Activated T-helper 1 cell treated with anti-CD3 and anti-CD28 coated beads, Interleukin-2, amount 50 U/mL, for 16 hours (primary cell): ENCODE measurements at places on chromosomes 1 and 21.
A peak's percentile ranks its signal among the peaks of the same experiment; 100 is the strongest.

- DNase-seq = no peak
Observed at GRCh38 chr1:67285780-67286488, 21.7 kb upstream of the IL12RB2 start.

GRCh38 chr1:180254854-180255253, 24.8 kb downstream of the LHX4 start:
- DNase-seq = no peak

DNA sequence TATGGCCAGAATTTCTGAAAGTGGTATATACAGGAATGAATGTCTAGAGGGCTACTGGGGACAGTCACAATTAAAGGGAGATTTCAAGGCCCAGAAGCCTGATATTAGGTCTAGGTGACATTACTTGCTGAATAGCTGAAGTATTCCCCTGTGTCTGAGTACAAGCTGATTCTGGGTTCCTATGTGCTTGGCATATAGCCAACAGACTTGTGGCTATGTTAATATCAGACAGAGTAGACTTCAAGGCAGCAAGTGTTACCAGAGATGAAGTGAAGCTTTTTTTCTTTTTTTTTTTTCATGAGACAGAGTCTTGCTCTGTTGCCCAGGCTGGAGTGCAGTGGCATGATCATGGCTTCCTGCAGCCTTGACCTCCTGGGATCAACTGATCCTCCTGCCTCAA, 8.3 kb downstream of the TTC4 start:
- no peak for DNase-seq

DNA sequence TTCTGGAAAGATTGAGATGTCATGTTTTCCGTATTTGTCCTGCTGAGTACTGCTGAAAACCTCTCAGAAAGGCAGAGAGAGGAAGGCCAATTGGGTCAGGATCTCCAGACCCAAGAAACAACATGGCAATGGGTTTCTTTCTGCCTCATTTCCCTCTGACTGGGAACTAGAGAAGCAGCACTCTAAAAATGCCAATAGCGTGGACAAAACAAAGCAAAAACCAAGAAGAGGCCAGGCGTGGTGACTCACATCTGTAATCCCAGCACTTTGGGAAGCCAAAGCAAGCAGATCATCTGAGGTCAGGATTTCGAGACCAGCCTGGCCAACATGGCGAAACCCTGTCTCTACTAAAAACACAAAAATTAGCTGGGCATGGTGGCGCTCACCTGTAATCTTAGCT, 18.3 kb downstream of the TNFRSF9 start:
- DNase-seq = no peak

DNA sequence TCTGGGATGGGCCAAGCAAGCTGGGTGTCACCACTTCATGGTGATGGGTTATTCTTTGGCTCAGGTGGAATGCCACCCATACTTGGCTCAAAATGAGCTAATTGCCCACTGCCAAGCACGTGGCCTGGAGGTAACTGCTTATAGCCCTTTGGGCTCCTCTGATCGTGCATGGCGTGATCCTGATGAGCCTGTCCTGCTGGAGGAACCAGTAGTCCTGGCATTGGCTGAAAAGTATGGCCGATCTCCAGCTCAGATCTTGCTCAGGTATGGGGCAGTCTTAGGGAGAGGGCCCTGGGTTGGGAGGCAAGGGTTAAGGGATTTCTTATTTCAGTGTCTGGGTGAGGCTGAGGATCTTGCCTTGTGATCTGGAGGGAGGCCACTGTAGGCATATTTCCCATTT, 15.4 kb upstream of the NASP start:
- DNase-seq = no peak

- DNase-seq = no peak
Observed at GRCh38 chr1:108845991-108846390, 10.9 kb downstream of the AKNAD1 start.

- DNase-seq = no peak
Observed at GRCh38 chr1:172108161-172108893, 267.0 kb downstream of the DNM3 start.

- no peak for DNase-seq
Observed at GRCh38 chr1:186014370-186015037, 280.3 kb downstream of the HMCN1 start.

- no peak for DNase-seq
Observed at GRCh38 chr1:18155881-18156385, 48.3 kb downstream of the IGSF21 start.

DNA sequence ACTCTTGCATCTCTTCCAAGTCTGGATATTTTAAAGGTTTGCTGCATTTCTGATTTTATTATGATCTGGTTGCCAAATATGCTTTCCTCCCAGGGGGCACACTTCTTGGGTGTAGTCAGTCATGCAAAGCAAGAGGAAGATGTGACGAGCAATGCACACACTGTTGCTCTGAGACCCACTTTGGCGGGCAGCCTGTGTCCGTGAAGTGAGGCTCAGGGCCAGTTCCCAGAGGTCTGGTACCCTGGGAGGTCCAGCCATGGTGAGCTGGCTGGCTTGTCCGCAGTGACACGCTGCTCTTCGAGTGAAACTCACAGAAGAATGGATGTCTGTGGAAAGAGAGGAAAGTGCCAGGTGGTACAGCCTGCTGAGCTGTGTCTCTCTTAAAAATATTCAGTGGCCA, 52.8 kb upstream of the EDN2 start:
- DNase-seq = no peak

DNA sequence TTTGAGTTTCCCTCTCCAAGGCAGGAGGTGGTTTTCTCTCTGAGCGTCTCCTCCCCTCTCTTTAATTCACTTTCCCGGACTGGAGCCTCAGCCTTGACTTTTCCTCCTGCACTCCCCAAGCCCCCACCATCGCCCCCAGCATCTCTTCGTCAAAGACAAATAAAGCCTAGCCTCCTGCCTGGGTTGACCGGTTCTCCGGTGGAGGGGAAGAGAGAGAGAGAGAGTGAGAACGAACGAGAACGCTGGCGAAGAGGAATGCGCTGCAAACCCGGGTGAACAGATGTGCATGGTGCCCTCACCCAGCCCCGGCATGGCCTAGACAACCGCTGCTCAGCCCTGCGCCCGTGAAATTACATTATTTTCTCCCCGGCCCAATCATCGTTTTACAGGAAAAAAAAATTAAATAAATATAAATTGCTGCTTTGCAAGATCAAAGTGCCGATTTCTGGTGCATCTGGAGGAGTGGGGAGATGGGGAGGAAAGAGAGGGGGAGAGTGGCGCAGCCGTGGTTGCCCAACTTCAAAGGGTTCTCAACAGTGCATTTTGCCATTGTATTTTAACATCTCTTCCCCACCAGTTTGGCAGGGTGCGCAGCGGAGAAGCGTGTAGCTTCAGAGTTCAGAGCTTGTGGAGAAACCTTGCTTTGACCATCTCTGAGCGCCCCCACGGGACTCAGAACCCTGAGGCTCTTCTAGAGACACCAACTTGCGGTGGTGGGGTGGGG, 11.4 kb upstream of the TBX15 start:
- no peak for DNase-seq

DNA sequence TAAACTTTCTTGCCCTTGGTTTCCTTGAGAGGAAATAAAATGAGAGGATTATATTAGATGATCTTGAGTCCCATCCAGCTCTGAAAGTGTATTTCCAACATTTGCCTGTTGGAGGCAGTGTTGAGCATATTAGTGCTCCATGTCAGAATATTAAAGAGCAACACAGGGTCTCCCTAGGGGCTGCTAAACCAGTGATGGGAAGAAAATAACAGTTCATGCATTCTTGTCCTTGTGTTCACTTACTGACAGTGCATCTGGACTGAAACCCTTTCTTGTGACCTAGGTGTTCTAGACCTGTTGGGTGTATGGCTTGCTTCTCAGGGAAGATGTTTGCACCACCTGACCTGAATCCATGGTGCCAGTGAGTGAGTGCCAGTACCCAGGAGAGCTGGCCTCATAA, 124.7 kb upstream of the KIAA0040 start:
- DNase-seq = no peak

DNA sequence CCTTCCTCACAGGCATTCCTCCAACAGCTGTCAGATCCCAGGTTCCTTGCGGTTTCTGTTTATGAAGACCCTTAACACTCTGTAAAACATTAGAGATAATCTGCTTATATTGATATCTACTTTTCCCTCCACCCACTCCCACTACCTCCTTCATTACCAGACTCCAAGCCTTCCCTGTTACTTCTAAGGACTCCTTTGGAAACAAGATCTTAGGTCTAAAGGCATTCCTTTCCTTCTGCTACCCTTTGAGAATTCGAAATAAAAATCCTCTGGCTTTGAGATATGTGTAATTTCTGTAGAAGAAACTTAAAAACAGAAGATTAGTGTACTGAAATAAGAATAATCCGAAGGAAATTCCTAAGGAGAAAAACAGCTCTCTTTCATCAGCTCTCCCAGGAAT, 23.7 kb upstream of the LYPLAL1 start:
- no peak for DNase-seq

DNA sequence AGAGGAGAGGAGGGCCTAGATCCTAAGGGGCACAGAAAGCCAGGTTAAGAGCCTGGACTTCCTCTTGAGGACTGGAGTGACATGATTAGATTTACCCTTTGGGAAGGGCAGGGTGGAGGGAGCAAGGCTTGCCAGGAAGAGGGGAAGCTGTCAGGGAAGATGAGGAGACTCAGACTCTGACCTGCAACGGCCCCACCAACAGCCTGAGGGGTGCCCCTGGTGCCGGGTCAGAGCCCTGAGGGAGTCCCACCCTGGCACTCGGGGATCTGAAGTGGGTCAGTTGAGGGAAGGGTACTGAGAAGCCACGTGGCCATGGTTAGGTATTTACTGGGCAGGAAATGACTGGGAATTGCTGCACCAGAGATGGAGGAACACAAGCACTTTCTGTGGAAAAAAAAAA, 9.8 kb downstream of the ECE1 start:
- DNase-seq = no peak

GRCh38 chr1:231983588-231984193, 357.1 kb downstream of the DISC1 start:
- DNase-seq = no peak

GRCh38 chr1:225300381-225300780, 127.5 kb downstream of the LBR start:
- DNase-seq = no peak

GRCh38 chr1:100532645-100533044, 5.3 kb upstream of the GPR88 start:
- no peak for DNase-seq

DNA sequence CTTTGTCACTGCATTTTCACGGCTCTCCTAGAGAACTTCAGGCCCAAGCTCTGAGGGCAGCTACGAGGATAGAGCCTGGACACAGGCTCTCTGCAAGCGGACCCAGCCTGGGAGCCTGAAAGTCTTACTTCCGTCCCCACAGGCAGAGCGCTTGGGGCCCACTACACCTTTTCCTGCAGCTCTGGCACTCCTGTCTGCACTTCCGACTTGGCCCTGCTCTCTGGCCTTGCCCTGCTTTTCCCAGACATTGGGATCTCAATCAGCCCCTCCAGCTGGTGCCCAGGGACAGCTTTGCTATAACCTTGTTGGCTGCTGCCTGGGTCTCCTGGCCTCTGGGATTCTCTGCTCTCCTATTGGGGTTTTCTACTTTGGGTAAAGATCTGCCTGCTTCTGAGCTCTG, 27.6 kb downstream of the WNT4 start:
- DNase-seq = no peak

DNA sequence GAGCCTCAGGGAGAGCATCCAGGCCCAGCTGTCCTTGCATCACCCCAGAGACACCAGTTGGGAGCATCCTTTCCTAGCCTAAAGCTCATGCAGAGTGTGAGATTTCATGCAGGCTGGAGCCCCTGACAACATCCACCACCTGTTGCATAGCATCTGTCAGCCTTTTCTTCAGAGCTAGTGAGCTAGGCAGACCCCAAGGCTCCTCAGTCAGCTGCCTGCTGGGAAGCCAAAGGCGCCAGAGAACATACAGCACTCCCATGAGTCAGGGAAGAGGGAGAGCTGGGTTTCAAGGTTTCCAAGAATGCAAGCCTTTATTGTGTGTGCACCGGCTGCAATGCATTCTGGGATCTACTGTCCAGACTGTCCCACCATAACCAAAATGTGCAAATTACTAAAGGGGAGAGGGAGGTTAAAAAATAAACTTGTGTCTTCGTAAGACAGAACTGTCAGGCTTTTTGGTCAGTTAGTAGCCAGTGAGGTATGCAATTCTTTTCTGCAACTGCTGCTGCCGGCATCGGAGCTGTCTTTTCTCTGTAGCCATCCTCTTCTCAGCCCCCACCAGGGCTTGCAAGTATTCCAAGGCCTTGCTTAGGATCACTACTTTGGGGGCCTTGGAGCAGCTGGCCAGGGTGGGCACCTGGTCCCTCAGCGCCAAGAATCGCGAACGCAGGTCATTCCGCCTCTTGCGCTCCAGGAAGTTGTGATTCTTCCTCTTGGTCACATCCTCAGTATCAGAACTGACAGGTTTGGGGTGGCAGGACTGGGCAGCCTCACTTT, 4.6 kb downstream of the MYCL start:
- no peak for DNase-seq

- DNase-seq = no peak
Observed at GRCh38 chr1:54973205-54973921, 7.1 kb upstream of the TMEM61 start.

DNA sequence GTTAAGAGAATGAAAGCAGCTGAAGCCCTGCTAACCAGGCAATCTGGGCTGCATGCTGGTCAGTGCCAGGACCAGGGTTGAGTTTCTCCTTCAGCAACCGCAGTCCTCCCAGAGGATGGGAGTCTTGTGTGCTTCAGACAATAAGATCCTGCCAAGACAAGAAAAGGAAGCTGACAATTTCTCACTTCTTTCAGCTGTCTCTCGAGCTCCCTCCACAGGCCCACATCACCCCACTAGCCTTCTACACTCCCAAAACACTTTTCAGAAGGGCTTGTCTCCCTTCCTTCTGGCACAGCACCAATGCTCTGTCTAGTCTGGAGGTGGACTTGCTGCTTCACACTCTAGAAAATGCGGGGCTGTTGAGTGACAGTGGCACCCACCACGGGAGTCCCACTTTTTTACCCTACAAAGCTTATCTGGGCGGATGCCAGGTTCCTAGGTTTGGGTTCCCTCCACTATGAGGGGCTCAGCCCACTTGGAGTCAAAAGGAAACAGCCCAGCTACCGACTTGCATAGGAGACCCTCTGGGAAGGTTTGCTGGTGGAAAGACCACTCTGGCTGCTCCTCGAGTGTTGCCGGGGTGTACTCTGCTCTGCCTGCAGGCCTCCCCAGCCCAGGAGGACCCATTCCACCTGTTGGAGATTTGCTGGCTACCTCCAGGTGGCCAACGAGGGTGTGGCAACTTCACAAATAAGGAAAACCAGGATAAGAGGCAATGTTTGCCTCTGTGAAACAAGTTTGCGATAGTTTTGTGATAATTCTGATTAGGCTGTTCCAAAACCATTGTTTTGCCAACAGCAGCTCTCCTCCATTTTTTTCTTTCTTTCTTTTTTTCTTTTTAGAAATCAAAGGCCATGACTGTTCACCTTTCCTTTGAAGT, 68.9 kb downstream of the TENT5C start:
- peak; percentile 19 for DNase-seq

- DNase-seq = peak; percentile 80
Observed at GRCh38 chr1:204506969-204507316, 9.3 kb upstream of the MDM4 start.

GRCh38 chr1:94949681-94950661, 23.1 kb upstream of the CNN3 start:
- no peak for DNase-seq
